RWPE2 (cell line): ENCODE measurements at places on chromosomes 1 and 21.
A peak's percentile ranks its signal among the peaks of the same experiment; 100 is the strongest.

GRCh38 chr1:12441414-12442105, 176.4 kb downstream of the DHRS3 start:
- no peak for DNase-seq

GRCh38 chr1:52674497-52675384, 23.4 kb downstream of the COA7 start:
- no peak for DNase-seq

GRCh38 chr1:160963521-160963920, 8.9 kb upstream of the ITLN2 start:
- no peak for DNase-seq

DNA sequence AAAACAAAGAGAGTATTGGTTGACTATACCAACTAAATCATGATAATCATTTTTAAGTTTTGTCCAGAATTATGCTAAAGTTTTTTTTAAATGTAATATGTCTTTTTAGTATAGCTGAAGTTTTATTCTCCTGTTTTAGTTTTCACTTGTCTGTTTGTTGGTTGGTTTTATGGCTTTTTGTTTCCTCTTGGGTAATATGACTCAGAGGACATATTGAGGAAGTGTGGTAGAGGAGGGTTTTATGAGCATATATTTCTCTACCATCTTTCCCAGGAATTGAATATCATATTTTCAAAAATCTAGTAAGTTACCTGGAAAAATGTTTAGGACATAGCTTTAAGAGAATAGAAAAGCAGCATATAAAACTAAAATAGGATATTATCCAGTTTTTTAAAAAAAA, 68.6 kb upstream of the MCOLN3 start:
- no peak for DNase-seq

GRCh38 chr1:221309723-221310122, 430.5 kb downstream of the HLX start:
- DNase-seq: no peak

DNA sequence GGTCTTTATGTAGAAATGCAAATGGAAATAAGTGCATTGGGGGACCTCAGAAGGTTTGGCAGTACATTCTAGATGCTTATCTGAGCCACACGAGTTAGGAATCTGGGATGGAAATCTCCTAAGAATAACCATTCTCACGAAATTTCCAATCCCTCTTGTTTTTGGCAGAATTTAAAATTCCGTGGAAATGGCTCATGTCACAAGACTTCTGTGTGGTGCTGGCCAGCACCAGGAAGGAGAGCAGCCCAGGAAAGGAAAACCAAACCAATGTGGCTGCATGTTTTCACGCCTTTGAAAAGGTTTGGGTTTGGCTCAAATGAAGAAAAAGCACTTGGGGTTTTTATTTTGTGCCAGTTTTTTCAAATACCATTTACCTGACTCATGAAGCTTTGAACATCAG, 80.1 kb upstream of the KCNK2 start:
- no peak for DNase-seq

- no peak for DNase-seq
These were observed 16.7 kb upstream of the AVPR1B start for GRCh38 chr1:206133751-206134415.

GRCh38 chr1:155529109-155529508, 33.5 kb downstream of the ASH1L start:
- no peak for DNase-seq

GRCh38 chr1:86846164-86846647, 67.7 kb downstream of the SELENOF start:
- no peak for DNase-seq

- no peak for DNase-seq
These were observed 12.8 kb downstream of the LGALS8 start for GRCh38 chr1:236536540-236536939.

- DNase-seq: no peak
These were observed 172.4 kb downstream of the VPS13D start for GRCh38 chr1:12402159-12402673.

DNA sequence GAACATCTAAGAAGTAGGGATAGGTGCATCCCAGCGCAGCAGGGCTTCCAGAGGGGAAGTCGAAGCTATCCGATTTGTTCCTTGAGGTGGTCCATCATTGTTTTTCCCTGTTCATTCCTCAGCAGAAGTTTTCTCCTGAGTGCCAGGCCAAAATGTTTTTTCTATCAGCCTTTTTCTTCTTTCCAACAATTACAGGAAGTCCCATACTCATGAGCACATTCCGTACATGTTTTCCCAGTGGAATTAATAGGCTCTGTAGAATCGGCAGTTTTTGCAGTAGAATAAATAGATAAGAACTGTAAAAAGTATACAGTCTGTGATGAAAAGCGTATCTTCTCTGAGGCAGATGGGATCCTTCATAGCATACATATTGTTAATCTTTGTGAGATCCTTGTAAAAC, 24.8 kb downstream of the CD101 start:
- no peak for DNase-seq

- DNase-seq: no peak
These were observed 513.6 kb downstream of the PLPP3 start for GRCh38 chr1:56065729-56066128.

- DNase-seq: no peak
These were observed 3.0 kb upstream of the S100A9 start for GRCh38 chr1:153354515-153355193.

DNA sequence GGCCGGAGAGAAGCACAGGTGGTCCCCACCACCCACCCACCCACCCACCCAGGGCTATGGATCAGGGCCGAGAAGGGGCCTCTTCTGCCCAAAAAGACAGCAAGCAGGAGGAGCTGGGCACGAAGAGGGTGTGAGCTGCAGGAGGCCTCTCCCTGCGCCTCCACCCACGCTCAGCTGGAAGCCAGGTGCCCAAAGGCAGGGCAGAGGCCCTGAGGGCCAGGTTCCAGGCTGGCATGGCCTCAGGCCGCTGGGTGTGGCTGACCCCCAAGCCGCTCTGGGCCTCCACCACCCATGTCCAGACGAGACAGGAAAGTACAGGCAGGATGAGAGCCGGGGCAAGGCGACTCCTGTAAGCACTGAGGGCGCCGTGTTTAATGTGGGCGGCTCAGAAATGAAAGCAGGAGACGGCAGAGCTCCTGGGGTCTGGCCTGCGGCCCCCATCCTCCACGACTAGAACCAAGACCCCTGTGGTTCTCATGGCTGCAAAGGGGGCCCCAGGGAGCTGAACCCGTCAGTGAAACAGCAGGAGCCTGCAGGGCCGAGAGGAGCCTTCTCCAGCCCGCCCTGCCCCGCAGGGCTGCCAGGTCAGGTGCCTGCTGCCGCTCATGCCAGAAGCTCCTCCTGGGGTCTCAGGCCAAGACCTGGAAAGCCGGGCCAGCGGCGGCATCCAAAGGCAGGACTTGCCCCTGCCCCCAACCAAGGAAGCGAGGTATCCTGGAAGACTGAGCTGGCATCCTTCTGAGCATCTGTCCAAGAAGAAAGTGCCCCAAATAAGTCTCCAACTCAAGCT, 56.0 kb downstream of the MEGF6 start:
- no peak for DNase-seq

DNA sequence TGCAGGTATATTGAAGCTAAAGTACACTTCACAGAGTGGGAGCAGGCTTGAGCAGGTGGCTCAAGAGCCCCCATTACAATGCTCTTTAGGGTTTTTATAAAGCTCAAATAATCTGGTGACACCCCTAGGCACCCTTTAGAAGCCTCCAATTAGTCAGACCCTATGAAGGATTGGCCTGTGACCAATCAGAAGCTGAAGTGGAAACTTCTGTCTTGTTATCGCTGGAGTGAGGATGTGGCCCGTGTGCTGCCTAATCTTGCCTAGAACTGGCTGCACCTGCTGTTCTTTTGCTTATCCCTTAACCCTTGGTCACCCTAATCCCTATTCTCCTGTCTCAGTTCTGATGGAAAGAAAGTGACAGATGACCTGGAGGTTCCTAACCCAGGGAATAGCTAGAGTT, 70.8 kb upstream of the ABCG1 start:
- no peak for DNase-seq

- DNase-seq: peak; percentile 63
These were observed 522 bp downstream of the LRP8 start for GRCh38 chr1:53327182-53327913.

DNA sequence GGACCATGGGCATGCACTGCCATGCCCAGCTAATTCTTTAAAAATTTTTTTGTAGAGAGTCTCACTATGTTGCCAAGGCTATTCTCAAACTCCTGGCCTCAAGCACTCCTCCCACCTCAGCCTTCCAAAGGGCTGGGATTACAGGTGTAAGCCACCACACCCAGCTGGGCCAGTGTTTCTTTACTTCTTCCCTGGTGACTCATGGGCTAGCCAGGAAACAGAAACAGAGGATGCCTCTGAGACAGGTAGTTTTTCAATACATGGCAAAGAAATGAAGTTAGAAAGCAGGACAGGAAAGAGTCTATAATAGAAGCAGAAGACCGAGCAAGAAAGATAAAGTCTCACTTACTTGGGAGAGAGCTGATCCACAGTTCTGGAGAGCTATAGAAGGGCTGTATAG, 7.6 kb upstream of the C1orf74 start:
- DNase-seq: no peak

DNA sequence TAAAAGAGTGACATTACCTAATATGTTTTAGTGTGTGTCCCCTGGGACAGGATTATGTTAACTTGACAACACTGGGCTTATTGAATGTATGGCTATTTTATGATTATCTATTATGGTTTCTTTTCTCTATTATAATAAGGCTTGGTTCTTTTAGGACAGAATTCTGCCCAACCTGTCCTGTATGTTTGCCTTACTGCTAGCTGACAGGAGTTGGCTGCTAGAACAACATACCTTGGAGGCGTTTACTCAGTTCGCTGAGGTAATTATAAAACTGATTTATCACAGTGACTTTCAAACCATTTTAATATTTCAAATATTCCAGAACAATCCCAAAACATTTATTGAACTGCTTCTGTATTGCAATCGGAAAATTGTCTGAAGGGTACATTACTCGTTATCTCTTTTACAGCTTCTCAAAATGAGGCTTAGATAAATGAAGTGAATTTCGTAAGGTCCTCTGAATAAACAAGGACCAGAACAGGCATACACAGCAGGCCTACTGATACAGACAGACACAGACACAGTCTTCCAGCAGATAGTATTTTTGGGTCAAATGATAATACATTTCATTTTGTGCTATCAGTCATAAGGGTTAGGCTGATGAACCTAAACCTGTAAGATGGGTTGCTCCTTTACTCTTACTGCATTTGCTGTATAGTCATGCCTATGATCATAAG, 44.2 kb downstream of the SCYL3 start:
- DNase-seq: no peak

DNA sequence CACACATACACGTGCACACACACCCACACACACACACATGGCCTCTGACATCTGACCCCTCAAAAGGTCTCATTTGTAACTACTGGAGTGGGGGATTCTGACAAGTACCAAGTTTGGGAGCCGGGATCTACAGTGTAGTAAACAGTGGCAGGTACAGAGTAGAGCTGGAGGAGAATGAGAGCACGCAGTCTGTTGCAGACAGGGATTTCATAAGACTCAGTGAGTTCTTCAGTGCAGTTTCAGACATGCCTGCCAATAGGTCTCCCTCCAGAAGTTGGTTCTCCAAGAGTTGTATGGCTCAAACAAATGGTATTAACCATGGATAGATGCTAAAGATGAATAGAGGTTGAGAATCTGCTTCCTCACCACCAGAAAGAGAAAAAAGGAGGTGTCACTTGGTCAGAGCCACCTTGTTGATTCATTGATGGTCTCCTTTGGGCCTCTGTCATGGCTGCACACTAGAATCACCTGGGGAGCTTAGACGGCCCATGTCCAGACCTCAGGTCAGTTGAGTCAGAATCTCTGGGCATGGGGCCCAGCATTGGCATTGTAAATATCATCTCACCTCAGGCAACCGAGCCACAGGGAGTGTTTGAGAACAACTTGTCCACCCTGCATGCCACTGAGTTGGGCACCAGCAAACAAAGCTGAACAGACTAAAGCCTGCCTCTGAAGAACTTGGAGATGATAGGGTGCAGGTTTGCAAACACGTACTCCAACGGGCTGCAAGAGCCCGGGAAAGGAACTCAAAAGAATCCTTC, 122.1 kb downstream of the EDEM3 start:
- DNase-seq: no peak

DNA sequence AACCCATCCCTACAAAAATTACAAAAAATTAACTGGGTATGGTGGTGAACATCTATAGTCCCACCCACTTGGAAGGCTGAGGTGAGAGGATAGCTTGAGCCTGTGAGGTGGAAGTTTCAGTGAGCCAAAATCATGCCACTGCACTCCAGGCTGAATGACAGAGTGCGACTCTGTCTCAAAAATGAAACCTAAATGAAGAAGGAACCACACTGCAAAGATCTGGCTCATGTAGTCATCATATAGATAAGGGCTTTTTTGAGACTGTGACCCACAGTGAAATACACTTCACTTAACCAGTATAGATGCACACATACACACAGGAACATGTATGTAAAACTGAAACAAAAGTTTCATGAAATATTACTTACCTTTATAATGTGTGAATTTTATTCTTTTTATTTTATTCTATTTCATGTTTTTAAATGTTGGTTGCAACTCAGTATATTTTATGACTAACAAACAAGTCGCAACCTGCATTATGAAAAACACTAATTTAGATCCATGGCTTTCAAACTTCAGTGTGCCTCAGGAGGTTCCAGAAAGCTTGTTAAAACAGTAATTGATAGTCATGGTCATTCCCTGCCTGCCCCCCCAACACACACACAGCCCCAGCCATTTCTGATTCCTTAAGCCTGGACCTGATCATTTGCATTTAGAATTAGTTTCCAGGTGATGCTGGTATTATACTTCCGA, 189.5 kb downstream of the PATJ start:
- no peak for DNase-seq

GRCh38 chr1:63670164-63670563, 77.0 kb downstream of the PGM1 start:
- no peak for DNase-seq

GRCh38 chr1:75723989-75724471, 479 bp upstream of the ACADM start:
- DNase-seq: peak; percentile 85

- no peak for DNase-seq
These were observed 135.8 kb downstream of the VAV3 start for GRCh38 chr1:107829036-107829770.

DNA sequence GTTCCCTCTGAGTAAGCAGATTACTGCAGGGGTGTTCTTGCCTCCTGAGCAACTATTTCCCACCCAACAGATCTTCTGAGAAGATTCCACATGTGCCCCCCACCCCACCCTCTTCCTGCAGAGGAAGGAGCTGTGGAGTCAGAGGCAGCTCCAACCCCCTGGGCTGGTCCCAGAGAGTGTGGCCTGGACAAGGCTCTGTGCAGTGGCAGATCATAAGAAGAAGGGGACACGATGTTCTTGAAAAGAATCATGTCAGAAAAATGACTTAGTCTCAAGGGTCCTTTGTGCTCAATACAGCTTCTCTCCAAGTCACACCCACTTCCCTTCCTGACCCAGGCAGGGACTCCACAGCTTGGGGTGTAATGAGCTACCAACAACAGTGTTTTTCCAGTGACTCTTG, 95.2 kb downstream of the SYF2 start:
- no peak for DNase-seq

DNA sequence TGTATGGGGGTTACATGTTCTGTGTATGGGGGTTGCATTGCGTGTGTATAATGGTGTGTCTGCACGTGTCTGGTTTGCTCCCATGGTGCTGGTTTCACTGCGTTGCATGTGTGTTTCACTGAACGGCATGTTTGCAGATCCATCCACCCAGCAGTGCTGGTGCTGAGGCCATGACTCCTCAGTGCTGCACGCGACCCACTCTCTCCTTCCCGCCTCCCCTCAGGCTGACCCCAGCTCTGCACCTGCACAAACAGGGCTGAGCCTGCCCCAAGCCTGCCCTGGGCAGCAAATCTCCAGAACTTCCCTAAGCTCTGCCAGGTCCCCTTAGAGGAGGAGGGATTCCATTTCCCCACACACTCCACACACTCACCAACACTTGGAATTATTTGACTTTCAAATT, 18.7 kb downstream of the ACTRT2 start:
- DNase-seq: no peak

GRCh38 chr21:43832158-43832550, 32.9 kb upstream of the AGPAT3 start:
- DNase-seq: no peak
